LoVo (cell line): ENCODE measurements at places on chromosomes 7 and 10.

DNA sequence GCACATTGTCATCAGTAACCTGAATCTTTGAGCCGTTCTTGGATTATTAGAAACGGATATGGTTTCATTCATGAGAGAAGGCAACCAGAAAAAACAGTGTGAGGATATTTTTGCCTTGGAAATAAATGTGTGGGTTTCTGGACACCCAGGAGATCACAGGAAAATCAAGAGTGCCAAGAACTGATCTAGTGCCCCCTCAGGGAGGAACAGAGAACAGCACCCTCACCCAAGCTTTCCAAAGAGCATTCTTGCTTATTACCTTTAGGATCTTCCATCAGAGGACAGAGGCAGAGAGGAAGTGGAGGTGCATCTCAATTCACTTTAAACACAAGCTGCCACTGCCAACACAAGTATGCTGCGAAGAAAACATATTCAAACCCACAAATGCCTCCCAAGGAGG lies 851.5 kb upstream of the COBL start:
- DNase-seq: no peak

DNA sequence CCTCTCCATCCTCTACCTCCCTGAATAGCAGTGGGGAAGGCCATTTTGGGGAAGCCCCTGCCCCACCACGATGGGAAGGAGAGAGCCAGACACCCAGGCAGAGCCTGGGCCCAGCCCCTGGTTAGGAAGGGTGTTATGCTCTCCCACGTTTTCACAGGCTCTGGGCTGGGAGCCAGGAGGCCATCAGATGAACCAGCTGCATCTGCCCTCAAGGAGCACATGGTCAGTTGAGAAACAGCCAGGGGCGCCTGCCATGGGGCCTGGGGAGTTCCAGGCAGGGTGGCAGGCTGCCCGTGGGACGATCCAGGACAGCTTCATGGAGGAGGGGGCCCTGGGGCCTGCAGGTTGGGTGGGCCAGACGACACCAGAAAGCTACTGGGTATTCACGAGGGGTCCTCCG lies 47.5 kb downstream of the CAMK2B start:
- no peak for DNase-seq

DNA sequence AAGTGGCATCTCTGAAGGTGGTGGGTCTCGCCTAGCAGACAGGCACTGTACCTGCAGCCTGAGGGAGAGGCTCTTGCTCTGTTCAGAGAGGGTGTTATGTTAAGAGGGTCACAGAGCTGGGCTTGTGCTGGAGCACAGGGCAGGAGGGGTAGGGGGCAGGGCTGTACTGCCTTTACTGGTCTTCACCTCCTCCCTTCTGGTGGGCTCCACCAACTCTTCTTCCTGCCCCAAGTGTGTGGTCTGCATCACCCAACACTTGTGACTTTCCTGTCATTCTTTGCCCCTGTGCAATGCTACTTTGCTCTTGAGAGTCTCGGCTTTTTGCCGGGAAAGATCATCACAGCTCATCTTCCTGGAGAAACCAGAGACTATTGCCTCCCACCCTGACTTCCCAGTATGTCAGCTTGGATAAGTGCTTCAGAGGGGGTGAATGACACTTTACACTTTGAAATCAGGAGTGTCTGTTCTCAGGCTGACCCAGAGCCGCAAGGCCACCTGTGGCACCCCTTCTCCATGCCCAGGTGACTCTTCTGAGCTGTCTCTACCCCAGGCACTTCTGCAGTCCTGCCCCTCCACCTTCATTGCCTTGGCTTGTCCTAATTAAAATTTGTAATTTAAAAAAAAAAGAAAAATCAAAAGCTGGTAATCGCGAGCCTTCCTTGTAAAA lies 38.4 kb upstream of the IKZF1 start:
- no peak for DNase-seq

DNA sequence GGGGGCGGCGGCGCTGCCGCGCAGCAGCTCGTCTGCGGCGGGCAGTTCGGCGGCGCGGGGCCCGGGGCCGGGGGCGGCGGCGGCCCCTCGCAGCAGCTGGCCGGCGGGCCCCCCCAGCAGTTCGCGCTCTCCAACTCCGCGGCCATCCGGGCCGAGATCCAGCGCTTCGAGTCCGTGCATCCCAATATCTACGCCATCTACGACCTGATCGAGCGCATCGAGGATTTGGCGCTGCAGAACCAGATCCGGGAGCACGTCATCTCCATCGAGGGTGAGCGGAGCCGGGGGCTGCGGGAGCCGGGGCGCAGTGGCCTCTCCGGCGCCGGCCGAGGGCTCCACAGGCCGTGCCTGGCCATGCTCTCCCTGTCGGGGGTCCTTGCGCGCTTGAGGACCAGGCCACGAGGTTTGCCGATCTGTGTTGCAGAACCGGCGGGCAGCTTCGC lies 548 bp downstream of the AGAP3 start:
- no peak for DNase-seq

- DNase-seq: no peak
Measured at GRCh38 chr10:31172925-31173324, 141.3 kb upstream of the ZNF438 start.

DNA sequence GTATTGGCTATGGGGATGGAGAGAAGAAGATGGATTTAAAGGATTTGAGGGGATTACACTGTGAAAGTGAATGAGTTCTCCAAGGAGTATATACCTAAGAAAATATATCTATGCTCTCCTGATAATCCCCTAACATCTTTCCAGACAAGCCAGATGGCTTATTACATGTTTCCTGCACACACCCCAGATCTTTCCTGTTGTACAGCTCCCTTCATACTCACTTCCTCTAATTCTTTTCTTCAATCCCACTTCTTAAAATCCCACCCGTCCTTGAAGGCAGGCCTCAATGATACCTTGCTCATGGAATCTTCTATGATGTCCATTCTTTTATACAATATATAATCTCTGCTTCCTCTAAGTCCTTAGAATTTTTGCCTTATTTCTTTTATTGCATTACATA lies 317.2 kb upstream of the DGKB start:
- no peak for DNase-seq

DNA sequence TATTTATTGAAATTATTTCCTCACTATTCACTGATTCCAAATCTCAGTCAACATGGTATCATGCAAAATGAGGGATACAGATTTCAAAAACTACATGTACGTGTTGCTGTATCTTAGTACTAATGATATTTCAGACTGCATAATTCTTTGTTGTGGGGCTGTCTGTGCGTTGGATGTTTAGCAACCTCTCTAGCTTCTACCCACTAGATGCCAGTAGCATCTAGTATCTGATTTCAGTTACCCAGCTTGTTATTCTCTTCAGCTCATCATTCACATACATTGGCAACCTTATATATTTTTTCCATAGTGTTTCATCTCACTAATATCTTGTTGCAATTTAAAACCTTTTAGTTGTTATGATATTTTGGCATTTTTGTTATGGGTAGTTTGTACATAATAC lies 22.5 kb upstream of the WASL start:
- no peak for DNase-seq
